ENCODE measurements at places on chromosomes 16 and 17.
A peak's percentile ranks its signal among the peaks of the same experiment; 100 is the strongest.

DNA sequence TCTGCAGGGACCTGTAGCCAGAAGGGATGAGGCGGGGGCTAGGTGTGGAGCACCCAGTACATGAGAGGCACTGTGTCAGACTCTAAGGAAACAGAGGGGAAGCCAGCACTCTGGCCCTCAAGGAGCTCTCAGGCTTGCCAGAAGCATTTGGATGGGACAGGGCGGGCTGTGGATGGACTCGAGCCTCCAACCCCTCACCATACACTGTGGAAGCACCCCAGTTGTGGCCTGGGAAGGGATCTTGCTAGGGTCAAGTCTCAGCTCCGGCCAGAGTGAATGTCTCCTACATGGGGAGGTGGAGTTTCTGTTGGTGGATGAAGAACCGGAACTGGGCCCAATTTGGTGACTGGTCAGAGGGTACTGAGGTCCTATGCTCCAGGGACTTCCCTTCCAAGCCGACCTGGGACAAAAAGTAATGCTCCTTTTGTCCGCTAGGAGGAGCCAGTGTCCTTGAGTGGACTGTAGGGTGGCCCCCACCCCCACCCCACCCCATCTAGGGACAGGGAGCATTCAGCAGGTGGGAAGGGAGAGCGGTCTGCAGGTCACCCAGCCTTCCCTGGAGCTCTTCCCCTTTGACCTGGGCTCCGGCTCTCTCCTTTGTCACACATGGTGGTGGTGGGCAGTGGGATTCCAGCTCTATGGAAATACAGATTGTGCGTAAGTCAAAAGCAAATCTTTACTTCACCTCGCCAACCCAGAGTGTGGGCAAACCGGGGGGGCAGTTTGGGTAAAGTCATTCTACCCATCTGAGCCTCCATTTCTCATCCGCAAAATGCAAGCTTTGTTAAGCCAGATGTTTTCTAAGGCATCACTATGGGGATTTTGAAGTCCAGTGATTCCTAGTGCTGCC, 20.4 kb upstream of the PHB1 start:
- peak; percentile 50 for DNase-seq

DNA sequence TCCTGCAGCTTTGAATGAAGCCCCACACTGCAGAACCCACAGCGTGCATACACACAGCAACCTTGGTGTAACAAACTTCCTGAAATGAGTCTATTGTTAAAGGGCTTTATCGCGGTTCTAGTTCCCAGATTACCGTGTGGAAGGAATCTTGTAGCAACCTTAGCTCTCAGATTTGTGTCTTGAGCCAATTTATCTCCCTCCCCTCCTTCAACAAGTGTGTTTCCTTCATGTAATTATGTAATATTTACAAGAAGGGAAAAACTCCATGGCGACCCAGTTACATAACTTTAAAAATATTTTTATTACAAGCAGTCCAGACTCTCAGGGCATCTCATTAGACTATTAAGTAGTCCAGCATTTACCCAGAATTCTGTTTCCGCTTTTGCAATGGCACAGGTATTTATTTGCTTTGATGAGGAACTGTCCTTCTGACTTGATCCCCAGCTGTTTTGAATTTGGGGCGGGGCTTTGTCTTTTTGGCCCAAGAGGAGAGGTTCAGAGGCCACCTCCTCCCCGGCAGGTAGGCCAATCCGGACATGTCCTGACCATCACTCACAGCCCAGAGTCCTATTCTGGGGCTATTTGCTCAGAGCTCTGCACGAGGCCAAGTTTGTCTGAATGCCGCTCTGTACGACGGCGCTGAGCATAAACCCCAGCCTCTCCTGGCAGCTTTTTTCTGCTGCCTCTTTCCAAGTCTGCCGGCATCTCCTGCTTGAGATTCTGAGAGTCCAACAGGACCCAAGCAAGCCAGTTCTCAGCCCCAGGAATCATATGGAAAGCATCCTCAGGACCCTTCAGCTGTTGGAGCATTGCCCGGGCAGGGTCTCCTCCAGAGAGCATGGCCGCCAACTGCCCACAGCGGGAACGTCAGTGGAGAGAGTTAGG, 35.6 kb downstream of the CLEC16A start:
- no peak for DNase-seq

GRCh38 chr16:546909-547770, 13.1 kb upstream of the PRR35 start:
- DNase-seq: peak; percentile 66

GRCh38 chr16:8623634-8624033, 2.1 kb downstream of the METTL22 start:
- no peak for DNase-seq

DNA sequence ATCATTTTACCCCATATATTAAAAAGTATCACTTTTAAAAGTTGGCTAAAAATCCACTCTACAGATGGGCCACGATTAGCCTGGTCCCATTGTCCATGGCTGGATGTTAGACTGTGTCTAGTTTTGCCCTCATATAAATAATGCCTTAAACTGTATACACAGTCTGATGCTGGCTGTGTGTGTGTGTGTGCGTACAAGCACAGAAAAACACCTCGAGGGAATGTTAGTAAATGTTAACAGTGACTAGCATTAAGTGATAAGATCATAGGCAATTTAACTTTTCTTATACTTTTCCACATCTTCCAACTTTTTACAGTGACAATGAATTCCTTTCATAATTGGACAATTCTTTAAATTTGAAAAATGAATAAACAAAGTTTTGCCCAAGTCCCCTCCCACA, 8.2 kb downstream of the NOS2 start:
- DNase-seq: no peak

DNA sequence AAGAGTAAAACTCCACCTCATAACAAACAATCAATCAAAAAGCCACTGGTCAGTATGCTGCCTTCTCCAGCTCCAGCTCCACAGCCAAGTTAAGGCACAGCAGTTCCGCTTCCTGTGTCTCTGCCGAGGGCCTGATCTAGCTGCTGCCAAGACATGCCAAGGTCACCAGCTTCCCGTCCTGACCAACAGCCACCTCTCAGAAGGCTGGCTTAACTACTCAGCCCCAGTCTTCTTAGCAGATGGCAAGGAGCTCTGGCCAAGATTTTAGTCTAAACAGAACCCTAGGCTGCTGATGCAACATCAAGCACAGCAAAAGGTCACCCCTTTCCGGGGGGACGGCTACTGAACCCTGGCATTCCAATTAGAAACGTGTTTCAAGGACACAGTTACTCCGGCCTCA, 17.7 kb upstream of the MNT start:
- DNase-seq: no peak

DNA sequence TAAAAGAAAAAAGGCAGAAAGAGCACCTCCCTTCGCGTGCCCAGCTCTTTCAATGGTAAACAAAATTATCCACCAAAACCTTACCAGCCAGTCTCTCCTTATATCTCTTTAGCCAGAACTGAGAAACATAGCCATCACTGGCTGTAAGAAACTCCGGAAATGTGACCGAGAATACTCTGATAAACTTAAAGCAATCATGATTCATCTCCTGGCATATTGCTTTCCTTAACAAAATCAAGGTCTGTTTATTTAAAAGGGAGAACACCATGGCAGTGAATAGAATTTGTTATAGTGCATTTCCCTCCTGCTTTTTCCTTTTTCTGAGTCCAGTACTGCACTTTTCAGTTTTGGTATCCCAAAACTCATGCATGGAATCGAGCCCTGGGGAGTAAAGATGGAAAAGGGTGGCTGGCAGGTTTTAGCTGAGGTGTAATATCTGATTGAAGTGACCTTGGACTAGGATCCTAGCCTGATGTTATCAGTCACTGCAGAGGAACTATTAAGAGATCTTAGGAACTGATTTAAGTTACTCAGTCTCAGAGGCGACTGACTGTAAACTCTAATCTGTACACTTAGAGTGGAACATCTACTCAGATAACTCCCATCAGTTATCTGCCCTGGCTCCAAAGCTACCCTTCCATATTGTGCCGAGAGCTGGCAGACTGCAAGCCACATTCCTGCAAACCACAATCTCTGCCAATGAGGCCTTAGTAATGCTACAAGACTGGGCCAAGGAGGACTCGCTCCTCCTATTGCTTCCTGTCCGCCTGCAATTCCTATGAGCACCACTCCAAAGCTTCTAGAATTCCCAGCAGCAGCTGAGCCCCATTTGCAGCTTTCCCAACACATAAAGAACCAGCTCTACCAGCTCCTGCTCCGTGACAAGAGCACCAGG, 7.4 kb upstream of the COX10 start:
- DNase-seq: no peak

GRCh38 chr17:63546308-63547082, 3.8 kb upstream of the DCAF7 start:
- DNase-seq: no peak

DNA sequence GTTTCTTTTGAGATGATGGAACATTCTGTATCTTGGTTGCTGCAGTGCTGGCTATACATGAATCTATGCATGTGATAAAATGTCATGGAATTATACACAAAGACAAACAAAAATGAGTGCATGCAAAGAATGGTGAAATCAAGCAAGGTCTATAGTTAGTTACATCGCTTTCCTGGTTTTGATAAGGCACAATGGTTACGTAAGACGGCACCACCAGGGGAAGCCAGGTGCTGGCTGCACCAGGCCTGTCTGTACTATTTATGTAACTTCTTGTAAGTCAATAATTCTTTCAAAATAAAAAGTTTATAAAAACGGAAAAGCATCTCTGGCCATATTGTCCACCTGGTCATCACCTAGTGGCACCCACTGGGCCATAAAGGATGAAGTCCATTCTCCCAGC, 46.5 kb downstream of the ARHGAP27 start:
- no peak for DNase-seq
